ENCODE measurements at places on chromosomes 3 and 15. TPM values are rescaled to one million over a fixed set of nuclear protein-coding genes. Genes with fewer than 3 reads are reported as not detected.

DNA sequence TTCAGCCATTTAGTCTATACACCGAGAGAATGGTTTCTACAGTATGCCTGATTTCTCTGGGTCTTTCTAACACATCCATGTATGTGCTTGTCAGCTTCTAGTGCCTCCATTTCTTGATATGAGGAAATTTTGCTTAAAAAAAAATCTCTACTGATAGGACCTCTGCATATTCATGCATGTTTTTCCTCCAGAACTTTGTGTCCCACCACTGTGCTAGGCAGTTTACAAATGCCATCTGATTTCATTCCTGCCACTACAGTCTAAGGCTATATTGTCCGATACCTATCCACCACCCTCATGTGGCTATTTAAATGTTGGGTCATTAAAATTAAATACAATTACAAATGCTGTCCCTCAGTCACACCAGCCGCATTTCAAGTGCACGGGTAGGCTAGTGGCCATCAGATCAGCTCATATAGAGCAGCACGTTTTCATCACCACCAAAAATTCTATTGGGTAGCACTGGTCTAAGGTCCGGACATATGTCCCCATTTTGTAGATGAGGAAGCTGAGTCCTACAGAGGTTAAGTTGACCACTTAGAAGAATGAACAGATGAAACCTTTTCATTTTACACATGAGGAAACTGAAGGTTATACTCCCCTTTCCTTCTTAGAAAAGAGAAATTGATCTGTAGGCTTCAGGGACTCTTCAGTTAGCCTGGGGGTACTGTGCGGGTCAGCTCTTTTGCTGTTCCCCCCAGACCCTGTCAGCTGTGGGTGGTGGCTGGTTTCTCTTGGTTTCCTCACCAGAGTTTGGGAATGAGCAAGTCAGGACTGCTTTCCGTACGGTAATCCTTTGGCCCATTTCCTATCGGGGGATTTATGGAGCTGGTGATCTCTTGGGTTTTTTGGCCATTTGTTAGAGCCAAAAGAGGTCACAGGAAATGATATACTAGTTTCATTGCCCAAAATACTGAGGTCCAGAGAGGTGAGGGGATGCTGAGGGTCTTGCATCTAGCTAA is 56.5 kb downstream of the SMAD3 start:
- no peak for DNase-seq

DNA sequence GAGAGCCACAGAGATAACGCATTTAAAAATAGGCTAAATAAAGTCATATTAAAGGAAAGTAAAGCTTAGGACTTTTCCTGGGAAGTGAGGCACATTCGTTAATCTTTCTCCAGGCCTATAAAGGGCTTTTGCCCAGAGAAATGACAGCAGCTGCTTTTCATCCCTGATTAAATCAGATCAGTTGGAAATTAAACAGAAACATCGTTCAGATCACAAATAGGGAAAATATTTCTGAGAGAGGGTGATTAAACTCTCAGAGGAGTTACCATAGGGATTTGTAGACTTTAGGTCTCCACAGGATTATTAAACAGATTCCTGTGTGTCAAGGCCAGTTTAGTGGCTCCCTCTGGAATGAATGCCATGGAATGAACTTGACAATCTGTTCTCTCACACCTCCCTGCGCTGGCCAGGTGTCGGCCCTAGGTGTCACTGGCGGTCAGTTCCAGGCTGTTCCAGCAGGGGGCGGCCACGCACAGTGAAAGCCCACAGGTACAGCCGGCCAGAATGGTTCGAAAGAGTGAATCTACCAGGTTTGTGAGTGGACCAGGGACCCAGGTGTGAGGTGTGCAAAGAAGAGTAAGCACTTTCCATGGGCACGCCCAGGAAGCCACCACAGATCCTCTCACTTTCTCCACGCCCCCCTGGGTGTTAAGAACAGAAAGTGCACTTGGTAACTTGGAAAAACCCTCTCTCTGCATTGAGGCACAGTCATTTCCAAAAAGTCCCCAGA is 253.0 kb upstream of the RASGRP1 start:
- DNase-seq, result peak; percentile 90

The ARGFX gene
- not detected for total RNA-seq

The BNC1 gene
- not detected for total RNA-seq

The DUOXA2 gene
- not detected for total RNA-seq

DNA sequence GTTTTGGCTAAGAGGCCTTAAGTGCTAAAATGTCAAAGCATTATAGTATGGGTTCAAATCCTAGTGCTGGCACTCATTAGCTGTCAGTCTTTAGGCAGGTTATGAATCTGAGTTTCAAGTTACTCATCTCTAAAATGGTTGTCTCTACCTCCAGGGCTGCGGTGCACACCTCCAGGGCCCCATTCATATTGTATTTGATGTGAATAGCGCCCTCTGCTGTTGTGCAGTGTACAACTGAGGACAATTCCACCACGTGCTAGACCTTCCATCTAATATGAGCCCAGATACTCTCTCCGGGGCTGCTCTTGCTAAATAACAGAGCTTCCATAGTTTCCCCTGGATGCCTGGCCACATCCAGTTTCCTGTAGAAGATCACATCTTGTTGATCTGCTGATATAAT is 54.3 kb downstream of the OXNAD1 start:
- peak; percentile 97 for DNase-seq

DNA sequence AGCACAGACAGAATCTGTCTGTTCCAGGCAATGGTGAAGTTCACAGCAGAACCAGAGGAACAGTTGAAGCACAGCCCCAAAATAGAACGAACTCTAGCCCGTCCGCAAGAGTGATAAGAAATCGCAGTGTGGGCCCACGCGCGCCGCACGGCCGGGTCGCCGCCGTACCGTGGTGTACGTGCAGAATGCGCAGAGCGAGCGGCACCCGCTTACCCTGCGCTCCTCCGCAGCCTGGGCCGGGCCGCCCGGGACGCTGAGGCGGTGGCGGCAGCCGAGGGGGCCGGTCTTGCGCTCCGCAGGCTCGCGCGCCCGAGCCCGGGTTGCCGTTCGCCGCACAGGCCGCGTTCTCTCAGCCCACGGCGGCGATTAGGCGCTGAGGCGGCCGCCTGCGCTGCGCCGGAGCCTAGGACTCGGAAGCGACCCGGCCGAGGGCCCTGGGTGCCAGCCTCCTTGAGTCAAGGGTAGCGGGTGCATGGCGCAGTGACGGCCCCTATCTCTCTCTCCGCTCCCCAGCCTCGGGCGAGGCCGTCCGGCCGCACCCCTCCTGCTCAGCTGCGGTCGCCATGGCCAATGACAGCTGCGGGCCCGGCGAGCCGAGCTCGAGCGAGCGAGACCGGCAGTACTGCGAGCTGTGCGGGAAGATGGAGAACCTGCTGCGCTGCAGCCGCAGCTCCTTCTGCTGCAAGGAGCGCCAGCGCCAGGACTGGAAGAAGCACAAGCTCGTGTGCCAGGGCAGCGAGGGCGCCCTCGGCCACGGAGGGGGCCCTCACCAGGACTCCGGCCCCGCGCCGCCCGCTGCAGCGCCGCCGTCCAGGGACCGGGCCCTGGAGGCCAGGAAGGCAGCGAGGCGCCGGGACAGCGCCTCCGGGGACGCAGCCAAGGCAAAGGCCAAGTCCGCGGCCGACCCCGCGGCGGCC is 20.5 kb downstream of the WDR73 start:
- peak; percentile 63 for DNase-seq

The GOLGA6B gene
- total RNA-seq, result not detected

DNA sequence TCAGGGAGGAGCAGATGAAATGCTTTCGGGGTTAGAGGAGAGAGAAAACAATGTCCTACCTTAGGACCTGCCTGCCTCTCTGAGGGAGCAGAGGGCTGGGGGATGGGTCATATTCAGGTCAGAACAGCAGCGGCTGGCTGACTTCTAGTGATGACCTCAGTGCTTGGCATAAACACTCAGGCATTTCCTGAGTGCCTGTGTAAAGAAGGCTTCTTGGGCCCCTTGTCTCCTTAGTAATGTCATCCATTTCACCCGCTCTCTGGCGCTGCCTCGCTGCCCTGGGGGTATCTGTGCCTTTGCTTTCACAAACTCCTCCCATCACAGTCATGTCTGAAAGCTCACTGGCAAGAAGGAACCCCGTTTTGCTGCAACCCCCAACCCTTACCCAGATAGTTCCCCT is 82.9 kb upstream of the GSK3B start:
- no peak for DNase-seq

The RAD51 gene
- 65.8 TPM for total RNA-seq

DNA sequence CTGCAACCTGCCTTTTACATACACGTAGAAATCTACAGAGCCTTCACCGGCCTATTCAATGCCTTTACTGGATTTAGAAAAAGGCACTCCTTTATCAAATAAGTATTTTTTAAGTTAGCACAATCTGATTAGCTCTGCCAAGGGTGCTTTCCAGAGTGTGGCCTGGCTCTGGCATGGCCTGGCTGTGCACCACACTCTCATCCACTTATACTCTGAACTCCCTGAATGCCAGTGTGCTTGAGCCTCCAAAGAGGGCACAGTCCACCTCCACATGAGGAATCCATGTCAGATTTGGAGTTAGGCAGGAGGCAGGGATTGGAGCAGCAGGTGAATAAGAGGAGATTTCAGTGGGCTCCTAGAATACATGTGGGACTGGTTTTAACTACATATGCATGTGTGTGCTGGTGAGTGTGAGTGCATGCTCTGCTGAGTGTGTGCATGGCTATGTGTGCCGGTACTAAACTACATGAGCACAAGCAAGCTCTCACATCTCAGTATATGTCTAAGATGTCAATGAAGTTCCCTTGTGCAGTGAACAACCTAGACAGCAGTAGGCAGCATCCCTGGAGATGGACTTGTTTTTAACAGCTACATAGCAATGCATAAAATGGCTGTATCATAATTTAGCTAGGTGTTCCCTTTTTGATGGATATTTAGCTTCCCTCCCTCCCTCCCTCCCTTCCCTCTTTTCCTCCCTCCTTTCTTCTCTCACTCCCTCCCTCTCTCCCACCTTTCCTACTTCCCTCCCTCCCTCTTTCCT is 17.8 kb upstream of the ZFAND6 start:
- no peak for DNase-seq

DNA sequence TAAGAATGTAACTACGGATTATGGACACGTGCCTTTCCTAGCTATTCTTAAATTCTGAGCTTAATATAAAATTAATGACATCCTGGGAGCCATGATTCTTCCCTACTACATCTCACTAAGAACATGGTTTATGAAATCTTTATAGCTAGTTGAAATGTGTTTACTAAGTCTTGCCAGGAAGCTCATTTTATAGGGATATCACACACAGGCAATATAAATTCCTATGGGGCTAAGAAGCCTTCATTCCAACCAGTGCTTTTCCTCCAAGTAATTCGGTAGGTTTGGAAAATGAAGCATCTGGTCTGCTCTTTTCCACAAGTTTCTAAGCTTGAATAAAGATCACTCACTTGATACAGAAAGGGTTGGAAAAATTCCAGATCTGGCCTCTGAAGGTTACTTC is 802.6 kb downstream of the FHIT start:
- DNase-seq, result no peak

DNA sequence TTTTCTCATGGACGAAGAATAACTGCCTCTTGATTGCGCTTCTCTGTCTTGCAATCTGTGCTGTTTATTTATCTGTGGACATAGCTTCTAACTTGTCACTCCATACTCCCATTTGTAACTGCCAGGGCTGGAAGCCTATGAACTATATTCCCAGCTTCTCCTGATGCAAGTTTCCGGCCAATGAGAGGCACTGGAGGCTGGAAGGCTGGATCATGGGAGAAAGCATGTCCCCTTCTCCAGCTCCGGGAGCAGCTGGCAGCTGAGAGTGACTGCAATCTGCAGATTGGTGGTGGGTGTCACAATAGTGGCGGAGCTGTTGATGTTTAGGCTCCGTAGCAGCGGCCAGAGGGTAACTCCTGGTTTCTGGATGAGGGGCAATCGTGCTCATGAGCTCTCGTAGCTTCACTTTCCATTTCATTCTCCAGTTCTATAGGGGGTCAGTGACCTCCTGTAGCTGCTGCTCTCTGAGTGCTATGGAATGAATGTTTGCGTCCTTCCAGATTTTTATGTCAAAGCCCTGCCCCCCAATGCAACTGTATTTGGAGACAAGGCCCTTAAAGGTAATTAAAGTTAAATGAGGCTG is 35.7 kb upstream of the PCSK6 start:
- no peak for DNase-seq

The KLHL24 gene
- total RNA-seq, result 26.9 TPM

- no peak for DNase-seq
Observed at GRCh38 chr3:56309465-56309864, 158.8 kb downstream of the ERC2 start.

DNA sequence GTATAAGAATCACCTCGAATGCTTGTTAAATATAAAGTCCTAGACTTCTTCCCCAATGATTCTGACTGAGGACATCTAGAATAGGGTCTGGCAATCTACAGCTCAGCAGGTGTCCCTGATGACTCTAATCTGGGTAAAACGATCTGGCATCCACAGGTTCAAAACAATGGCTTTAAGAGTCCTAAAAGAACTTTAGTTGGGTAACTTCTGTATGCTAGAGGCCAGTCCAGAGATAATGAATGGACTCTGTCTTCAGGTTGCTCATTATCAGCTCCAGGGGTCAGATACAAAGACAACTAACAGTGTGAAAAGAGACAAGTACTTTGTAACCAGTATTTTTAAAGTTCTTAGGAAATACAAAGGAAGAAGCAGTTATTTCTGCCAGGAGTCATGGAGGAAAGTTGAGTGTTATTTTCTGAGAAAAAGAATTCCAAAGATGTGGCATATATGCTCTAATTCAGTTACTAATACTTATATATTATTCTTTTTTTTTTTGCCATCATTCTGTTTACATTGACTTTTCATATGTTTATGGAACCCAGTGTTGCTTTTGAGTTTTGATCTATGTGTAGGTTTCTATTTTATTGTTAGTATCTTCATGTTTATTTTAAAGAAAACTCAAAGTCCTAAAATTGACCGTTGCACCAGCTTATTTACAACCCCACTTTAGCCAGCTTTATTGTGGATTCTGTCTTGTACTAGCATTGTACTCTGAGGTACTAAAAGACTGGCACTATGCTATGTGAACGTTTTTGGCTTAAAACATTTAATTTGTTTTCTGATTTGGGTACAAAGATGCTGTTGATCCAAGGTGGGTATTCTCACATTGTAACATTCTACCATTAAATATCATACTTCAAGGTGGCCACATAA is 3.1 kb upstream of the GPR15 start:
- no peak for DNase-seq

DNA sequence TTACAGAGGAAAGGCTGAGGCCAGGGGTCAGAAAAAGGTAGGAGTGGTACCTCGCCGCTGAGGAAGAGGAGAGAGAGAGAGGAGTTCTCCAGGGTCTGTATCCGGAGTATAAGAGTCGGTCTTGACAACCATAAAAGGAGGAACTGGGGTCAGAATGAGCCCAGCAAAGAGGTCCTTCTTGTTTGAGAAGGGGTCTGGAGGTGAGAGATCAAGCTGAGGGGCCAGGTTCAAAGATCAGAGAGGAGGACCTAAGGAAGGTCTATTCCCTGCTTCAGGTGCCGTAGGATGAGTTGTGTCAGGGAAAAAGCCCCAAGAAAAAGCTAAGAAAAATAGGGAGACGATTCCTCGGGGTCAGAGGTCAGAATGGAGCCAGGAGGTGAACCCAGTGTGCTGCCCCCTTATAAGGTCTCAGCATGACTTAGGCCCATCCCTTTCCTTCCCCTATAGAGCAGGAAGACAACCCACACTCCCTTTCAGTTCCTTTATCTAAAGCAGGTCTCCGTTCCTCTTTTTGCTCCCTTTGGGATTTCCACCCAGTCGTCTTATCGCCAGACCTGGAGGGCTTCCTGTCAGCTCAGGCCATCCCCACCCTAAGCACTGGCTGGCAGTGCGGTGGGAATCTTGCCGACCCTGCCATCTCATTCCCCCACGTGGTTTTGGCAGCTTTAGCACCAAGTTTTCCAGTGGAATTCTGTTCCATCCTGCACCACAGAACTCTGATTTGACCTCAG is 651 bp downstream of the MTMR14 start:
- no peak for DNase-seq

Measured in activated naive CD4-positive, alpha-beta T cell treated with anti-CD3 and anti-CD28 coated beads for 36 hours (primary cell).